ENCODE measurements at places on chromosomes 1 and 21.
A peak's percentile ranks its signal among the peaks of the same experiment; 100 is the strongest.

GRCh38 chr1:110580244-110580643 lies 25.9 kb downstream of the KCNA2 start:
- DNase-seq: no peak

GRCh38 chr1:91651661-91652071 lies 151.0 kb downstream of the CDC7 start:
- DNase-seq: peak; percentile 51

- DNase-seq: no peak
These were observed 51.0 kb upstream of the APOBEC4 start for GRCh38 chr1:183704131-183704530.

GRCh38 chr1:159958719-159959380 lies 4.8 kb upstream of the SLAMF9 start:
- no peak for DNase-seq
